Brain pericyte (primary cell): ENCODE measurements at places on chromosomes 2 and 18.

DNA sequence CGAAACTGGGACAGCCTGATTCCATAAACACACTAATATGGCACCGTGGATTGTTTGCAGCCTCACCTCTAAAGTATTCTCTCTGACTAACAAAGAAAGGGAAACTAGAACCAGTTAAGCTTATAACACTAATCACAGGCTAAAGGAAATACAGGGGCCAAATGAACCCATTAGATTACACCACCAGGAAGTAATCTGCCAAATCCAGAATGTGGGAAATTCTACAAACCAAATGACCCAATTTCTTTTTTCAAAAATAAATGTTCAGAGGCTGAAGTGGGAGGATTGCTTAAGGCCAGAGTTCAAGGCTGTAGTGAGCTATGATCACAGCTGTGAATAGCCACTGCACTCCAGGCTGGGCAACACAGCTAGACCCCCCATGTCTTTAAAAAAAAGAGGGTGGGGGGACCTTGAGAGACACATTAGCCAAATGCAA lies 1.5 kb upstream of the MPPE1 start:
- no peak for DNase-seq

DNA sequence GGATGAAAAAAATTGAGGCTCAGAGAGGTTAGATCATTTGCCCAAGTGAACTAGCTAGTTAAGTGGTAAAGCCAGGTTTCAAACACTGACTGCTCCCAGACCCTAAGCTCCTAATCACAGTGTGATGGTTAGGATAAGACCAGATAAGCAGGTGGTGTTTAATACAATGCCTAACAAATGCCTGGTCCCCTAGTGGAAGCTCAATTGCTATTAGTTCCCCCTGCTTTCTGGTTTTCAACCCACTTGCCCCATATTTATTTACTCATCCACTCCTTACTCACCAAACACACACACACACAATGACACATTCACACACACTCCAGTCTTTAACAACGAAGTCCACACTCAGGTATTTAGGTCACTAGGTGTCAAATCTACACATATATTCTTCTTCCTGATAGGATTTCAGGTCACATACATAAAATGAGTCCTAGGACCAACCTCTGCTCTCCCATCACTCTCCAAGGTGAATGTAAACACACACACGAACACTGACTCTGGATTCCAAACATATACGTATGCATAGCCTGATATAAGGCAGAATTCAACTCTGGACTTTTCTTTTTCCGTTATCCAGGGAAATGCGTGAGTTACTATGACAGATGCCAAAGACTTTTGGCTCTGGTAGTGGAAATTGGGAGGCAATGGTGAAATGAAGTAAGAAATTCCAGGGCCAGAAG lies 73.6 kb upstream of the TSPYL6 start:
- DNase-seq: no peak

DNA sequence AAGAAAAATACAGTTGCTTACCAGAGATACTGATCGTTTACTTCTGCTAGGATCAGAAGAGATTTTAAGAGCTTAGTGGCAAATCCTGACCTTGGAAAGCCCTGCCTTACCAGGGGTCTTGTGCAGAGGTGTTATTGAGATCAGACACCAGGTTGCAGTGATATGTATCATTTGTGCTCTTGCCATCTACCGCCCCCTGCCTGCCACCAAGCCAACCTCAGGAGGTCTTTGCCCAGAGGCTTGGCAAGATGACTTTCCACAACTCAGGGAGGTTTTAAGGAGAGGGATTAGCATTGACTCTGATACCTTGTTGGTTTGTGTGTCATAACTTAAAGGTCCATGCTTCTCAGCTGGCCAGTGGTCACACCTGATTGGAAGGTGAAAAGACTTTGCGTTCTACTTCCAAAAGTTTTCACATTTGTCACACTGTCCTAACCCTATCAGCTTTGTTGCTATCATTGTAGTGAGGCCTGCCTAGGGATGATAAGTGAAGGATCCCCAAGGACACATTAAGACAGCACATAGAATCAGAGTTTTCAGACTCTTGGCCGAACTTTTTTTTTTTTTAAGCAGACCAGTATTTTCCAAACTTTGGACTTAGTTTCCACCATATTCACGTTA lies 46.2 kb upstream of the MGAT5 start:
- no peak for DNase-seq

GRCh38 chr2:159219394-159219998 lies 67.0 kb downstream of the WDSUB1 start:
- DNase-seq: no peak

DNA sequence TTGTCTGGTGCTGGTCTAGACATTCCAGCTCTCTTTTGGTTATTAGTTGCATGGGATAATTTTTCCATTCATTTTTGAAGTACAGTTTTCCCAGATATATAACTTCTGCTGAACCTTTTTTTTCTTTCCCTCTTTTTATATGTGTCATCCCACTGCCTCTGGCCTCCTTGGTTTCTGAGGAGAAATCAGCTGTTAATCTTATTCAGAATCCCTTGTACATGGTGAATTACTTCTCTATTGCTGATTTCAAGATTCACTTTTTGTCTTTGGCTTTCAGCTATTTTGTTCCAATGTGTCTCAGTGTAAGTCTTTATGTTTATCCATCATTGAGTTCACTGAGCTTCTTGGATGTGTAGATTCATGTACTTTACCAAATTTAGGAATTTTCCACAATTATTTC lies 99.7 kb downstream of the ARHGEF4 start:
- DNase-seq: no peak

DNA sequence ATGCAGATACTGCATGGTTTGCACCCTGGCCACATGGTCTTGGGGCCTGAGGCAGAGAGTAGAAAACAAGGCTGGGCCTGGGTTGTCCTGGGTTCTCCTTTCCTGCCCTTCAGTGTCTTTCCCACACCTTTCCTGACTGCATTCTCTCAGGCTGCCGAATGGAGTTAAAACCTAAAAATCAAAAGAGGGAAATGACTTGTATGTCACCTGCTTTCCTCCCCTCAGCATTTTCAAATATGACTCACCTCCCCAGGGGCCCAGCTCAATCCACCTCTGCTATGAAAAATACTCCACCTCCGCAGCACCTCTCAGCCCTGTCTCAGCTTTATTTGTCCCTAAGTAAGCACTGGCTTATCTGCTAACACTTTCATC lies 457.8 kb upstream of the MEX3C start:
- DNase-seq: no peak

- no peak for DNase-seq
These were observed at the start of gene LRRTM4 for GRCh38 chr2:77521931-77522470. LRRTM4 (minus strand) TSS chr2:77522376.

DNA sequence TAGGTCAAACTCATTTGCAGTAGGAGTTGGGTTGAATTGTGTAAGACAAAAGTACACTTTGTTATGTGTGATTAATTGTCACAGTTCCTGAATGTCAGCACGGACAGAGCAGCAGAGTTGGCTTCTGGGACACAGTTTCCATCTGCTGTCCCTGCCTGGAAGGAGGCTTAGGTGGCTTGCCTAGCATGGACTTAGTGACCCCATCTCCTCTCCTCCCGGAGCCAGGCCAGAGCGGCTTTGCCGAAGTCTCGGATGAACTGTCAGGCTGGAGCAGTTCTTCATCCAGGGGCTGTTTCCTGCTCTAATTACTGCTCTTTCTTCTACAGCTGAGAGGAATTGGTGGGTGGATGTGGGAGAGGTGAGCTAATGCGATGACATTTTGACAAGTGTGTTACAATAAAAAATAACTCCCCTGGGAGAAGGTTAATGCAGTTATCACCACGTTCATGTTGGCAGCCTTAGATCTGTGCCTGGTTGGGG lies 102.0 kb downstream of the SH3RF3 start:
- no peak for DNase-seq

GRCh38 chr2:7987992-7988391 lies 693.9 kb upstream of the ID2 start:
- DNase-seq: no peak

DNA sequence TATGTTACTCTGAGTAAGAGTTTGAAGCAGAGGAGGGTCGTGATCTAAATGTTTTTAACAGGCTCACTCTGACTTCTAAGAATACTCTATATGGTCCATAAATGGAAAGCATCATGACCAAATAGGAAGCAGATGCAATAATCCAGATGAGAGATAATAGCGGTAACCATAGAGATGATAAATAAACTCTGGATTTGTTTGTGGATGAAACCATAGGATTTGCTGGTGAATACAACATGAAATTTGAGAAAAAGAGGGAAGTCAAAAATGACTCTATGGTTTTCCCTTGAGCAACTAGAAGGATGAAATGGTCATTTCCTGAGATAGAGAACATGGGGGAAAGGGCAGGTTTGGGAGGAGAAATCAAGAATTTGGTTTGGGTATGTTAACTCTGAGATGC lies 3.9 kb downstream of the HEATR5B start:
- DNase-seq: no peak

DNA sequence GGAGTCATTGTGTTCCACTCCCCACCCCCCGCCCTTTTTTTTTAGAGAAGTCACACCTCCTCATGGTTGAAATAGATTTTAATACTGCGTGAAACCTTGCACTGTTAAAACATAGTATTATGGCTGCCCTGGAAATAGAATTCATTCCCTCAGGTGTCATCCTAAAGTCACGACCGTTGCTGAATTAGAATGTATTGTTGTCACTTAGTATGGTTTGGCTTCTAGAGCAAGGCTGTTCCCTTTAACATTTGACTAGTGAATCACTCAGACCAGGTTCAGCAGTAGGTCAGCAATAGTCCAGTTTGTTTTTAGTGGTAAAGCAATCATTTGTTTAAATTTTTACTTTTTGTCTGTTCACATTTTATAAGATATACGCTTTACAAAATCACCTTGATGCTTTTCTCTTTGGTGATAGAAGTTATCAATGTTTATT lies 1.2 kb downstream of the BABAM2 start:
- no peak for DNase-seq

DNA sequence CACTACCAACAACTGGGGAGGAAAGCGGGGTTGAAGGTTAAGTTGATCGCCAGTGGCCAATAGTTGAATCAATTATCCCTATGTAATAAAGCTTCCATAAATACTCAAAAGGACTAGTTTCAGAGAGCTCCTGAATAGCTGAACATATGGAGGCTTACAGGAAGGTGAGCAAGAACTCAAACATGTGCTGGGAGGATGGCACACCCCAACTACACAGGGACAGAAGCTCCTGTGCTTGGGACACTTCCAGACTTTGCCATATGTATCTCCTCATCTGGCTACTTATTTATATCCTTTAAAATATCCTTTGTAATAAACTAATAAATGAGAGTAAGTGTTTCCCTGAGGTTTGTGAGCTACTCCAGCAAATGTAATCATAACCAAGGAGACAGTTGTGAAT lies 115.7 kb downstream of the HNMT start:
- DNase-seq: no peak

DNA sequence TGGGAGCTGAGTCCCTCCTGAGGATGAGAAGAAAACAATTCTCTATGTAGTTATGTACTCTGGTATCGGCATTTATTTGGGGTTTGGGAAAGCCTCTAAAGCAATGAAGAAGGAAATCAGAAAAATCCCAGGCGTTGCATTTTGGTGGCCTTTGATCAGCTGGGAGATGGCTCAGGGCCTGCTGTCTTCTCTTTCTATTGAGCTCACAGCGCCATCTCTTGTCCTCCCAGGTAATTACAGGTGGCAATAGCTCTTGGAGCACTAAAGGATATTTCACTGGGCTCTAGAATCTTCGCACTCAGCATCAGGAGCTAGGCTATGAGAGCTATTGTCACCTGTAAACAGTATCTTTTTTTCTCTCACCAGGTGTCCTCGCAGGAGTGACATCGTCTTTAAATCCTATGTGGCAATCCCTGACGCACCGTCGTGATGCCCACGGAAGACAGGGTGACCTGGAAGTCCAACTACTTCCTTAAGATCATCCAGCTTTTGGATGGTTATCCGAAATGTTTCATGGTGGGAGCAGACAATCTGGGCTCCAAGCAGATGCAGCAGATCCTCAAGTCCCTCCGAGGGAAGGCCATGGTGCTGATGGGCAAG lies 76.1 kb upstream of the PMAIP1 start:
- DNase-seq: no peak

GRCh38 chr2:45000921-45001868 lies 8.1 kb downstream of the SIX2 start:
- no peak for DNase-seq

DNA sequence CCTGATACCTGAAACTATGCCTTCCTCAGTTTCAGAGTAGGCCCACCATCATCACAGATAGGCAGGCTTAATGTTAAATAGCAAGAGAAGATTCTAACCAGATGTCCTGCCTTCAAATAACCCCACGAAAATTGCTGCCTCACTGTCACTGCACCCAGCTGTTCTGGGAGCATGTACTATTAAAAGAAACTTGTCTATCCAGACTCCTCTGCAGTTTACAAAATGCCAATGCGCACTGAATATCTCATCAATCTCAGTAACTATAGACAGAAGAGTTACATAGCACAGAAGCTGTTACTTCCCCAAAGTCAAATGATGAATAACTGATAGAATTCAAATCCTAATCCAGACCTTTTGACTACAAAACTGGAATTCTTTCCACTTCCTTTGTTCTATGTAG lies 43.9 kb downstream of the WDR75 start:
- DNase-seq: no peak

DNA sequence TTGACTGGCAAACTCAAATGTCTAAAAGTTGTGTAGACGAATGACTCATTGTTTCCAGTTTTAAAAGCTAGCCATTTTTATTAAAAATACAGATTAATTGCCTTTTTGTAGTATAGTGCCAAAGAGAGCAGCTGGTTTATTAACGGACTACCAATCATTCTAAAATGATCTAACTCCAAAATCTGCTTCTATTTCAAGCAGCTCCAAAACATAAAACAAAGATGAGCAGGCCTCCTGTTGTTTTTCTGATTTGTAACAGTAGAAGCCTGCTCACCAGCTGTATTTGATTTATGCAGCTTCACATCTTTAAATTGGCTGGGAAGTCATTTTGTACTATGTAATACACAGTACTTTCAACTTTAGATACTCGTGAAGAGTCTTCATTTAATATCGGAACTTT lies 171.8 kb downstream of the UBR3 start:
- peak; percentile 36 for DNase-seq

GRCh38 chr2:97068074-97068473 lies 26.6 kb downstream of the FAHD2B start:
- no peak for DNase-seq

GRCh38 chr2:71154798-71155197 lies 24.4 kb downstream of the MPHOSPH10 start:
- DNase-seq: no peak

GRCh38 chr2:145199042-145199441 lies 679.1 kb upstream of the ZEB2 start:
- no peak for DNase-seq

- no peak for DNase-seq
These were observed 39.5 kb downstream of the COX7A2L start for GRCh38 chr2:42321452-42322064.

- DNase-seq: no peak
These were observed 1935.1 kb upstream of the PIK3C3 start for GRCh38 chr18:40019797-40020392.

DNA sequence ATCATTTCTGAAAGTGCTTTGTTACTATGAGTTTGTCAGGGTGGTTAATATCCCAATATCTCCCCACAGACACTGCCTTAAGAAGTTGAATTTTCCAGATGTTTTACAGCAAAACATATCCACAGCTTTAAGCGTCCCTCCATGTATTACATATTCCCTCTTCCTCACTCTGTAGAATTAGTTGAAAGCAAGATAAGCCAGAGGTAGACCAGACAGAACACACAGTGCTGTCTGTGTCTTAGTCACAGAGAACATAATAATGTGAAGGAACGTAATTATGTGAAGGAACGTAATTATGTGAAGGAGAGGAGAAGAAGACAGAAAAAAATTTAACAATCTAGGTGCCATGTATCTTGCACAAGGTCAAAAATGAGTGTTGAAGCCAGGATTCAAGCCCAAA lies 81.9 kb upstream of the LRATD1 start:
- no peak for DNase-seq
